ENCODE measurements at places on chromosomes 5 and 9.

- no peak for DNase-seq
These were observed 26.2 kb downstream of the GOLPH3 start for GRCh38 chr5:32147959-32148358.

DNA sequence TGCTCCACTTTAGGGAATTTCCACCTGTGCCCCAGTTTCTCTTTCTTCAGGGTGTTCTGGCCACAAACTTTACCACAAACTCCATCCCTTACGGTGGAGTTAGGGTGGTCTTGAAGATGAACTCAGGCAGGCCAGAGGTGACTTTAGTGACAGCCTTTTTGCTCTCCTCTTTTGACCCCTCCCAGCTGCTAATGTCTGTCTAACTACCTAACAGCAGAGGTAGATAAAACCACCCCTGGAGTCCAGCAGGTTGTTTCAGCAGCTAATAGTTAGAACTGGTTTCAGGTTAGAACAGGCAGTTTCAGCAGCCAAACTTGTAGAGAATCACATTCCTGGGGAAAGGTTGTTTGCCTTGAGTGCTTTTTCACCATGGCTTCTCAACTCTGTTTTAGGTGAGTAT, 971.3 kb upstream of the CDH18 start:
- DNase-seq, result no peak

DNA sequence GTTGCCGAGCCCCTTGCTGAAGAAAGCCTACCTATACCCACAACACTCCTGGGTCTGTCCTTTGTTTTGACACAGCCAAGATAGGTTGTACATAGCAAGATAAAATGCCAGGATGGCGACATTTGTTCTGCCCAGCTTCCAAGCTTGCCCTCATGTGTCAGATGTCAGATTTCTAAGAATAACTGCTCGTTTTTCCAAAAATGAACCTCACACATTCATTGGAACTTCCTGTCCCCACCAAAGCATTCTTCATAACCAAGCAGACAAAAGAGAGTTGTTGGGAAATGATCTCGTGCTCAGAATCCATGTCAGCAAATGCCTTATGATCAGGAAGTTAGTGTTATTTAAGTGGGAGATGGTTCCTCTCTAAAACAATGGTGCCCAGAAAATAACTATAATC, 210.1 kb downstream of the ZNF608 start:
- DNase-seq, result no peak

GRCh38 chr5:22249209-22249729, 603.9 kb downstream of the CDH12 start:
- DNase-seq, result no peak

Data from fibroblast of skin of left quadriceps (primary cell).